ENCODE measurements at places on chromosomes 1 and 21.

- DNase-seq = no peak
Observed at GRCh38 chr1:109785446-109786111, 21.9 kb upstream of the EPS8L3 start.

- DNase-seq = no peak
Observed at GRCh38 chr1:23470282-23471070, 13.5 kb downstream of the ASAP3 start.

DNA sequence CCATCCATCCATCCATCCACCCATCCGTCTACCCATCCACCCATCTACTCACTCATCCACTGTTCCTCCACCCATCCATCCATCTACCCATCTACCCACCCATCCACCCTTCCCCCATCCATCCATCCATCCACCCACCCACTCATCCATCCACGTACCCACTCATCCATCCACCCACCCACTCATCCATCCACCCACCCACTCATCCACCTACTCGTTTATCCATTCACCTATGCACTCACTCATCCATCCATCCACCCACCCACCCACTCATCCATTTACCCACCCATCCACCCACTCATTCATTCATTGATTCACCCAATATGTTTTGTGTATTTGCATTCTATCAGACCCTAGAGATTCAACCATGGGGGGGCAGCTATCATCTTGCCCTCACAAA, 27.2 kb downstream of the TNFRSF8 start:
- no peak for DNase-seq

GRCh38 chr1:201310986-201311355, 27.7 kb downstream of the PKP1 start:
- no peak for DNase-seq

DNA sequence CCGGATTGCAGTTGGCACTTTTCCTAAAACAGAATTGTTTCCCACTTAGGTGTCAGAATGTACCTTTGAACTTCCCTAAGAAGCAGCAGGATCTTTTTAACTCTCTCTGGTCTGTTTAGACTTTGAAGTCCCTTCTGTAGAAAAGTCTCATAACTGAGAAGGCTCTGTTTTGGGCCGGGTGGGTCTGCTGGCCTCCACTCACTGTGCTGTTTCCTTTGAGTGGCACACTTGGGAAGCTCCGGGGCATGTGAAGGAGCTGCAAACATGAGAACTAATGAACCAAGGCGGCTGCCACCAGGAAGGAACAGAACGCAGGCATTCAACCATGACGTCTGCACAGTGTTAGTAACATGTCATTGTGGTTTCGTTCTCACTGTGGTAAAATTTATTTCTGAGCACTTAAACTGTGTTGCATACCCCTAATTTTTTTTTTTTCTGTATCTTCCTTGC, 19.5 kb upstream of the NCMAP start:
- DNase-seq = peak; percentile 91

DNA sequence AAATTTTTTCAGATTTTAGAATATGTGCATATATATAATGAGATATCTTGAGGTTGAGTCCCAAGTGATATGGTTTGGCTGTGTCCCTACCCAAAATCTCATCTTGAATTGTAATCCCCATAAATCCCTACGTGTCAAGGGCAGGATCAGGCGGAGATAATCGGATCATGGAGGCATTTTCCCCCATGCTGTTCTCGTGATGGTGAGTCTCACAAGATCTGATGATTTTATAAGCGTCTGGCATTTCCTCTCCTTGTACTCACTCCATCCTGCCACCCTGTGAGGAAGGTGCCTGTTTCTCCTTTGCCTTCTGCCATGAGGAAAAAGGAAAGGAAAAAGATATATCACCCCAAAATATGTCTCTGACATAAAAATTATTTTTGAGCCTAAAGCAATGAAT, 64.6 kb downstream of the TOR3A start:
- no peak for DNase-seq

DNA sequence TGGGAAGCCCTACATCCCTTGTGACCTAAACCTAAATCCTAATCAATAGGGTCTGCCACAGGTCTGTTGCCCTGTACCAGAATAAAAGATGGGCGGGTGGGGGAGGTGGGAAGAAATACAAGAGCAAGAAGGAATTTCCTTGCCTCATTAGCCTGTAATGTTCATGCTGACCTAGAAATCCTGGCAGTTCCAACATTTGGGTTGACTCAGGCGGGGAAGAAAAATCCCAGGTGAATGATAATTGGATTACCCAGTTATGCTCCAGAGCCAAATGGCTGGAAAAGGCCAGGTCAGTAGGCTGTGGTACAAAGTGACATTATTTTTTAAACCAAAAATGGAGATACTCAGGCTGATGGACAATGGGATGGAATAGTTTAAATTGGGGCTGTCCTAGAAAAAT, 27.3 kb upstream of the A3GALT2 start:
- DNase-seq = no peak

GRCh38 chr1:27136236-27136551, 18.7 kb downstream of the SLC9A1 start:
- DNase-seq = no peak

- no peak for DNase-seq
Observed at GRCh38 chr1:102032534-102032933, 35.8 kb upstream of the OLFM3 start.

GRCh38 chr1:106910798-106911197, 145.7 kb upstream of the PRMT6 start:
- no peak for DNase-seq

DNA sequence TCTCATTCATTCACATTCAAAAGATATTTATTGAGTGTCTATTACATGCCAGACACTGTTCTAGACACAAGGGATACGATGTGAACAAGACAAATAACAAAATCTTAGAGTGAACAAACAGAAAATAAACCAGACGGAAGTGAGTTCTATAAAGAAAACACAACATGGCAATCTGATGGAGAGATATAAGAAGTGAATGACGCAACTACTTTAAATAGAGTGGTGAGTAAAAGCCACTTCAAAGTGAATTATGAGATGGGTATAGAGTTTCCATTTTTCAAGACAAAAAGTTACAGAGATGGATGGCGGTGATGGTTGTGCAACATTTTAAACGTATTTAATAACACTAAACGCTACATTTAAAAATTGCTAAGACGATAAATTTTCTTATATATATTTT, 75.4 kb downstream of the CEP170 start:
- no peak for DNase-seq

GRCh38 chr1:38538834-38539233, 320.7 kb downstream of the RRAGC start:
- no peak for DNase-seq

DNA sequence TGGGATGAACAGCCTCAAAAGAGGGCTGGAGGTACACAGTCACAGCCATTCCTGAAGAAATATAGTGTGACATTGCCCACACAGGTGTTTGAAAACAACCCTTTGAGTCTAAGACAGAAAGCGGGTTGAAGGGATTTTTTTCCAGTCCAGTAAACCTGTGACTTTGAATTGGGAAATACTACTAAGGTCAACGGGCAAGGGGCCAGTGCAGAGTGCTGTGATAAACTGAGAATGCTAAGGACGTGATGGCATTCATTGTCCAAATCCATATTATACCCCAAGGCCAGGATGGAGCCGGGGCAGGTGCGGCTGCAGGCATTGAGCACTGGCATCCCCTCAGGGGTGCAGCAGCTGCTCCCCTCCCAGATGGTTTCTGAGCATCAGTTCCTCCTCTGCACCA, 36.6 kb downstream of the KIAA0040 start:
- no peak for DNase-seq

GRCh38 chr1:80154176-80154575, 1147.6 kb upstream of the ADGRL4 start:
- no peak for DNase-seq

GRCh38 chr1:229479660-229480399, 28.3 kb downstream of the NUP133 start:
- DNase-seq = no peak

- DNase-seq = no peak
Observed at GRCh38 chr21:16620786-16621320, 891.1 kb downstream of the USP25 start.

- no peak for DNase-seq
Observed at GRCh38 chr1:222331765-222332164, 216.1 kb downstream of the HHIPL2 start.

- DNase-seq = no peak
Observed at GRCh38 chr1:2529784-2530512, at the start of gene HES5. Gene HES5, minus strand, starts transcription at chr1:2530263. Its CDS starts 99 bp downstream, at chr1:2530164.

- DNase-seq = no peak
Observed at GRCh38 chr1:22379566-22379965, 72.1 kb upstream of the ZBTB40 start.

- no peak for DNase-seq
Observed at GRCh38 chr21:41497008-41497407, 10.9 kb downstream of the TMPRSS2 start.

GRCh38 chr1:31517301-31517700, 59.0 kb upstream of the TINAGL1 start:
- DNase-seq = no peak

- no peak for DNase-seq
Observed at GRCh38 chr1:208278638-208279037, 34.5 kb upstream of the PLXNA2 start.

DNA sequence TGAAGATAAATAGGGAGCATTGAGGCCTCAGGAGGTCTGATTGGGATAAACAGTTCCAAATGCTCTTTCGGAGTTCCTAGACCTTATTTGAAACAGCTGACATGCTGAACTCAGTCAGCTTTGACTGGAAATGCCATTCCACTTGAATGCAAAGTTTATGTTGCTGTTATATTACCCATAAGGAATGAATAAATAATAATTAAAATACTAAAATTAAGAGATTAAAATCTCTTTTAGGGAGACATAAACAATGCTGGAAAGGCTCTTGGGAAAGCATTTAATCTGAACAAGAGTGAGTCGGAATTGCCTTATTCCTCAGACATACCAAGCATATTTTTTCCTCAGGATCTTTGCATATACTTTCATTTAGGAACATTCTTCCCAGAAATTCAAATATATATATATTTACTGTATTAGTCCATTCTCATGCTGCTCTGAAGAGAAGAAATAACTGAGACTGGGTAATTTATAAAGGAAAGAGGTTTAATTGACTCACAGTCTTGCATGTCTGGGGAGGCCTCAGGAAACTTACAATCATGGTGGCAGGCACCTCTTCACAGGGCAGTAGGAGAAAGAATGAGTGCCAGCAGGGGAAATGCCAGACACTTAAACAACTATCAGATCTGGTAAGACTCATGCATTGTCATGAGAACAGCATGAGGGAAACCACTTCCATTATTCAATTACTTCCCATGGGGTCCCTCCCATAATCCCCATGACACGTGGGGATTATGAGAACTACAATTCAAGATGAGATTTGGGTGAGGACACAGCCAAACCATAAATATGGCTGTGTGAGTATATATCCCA, 318.2 kb upstream of the PLXNA2 start:
- DNase-seq = no peak

- DNase-seq = no peak
Observed at GRCh38 chr21:35530766-35531165, 481.7 kb upstream of the RUNX1 start.

GRCh38 chr1:90989990-90990389, 31.8 kb downstream of the ZNF644 start:
- DNase-seq = no peak

DNA sequence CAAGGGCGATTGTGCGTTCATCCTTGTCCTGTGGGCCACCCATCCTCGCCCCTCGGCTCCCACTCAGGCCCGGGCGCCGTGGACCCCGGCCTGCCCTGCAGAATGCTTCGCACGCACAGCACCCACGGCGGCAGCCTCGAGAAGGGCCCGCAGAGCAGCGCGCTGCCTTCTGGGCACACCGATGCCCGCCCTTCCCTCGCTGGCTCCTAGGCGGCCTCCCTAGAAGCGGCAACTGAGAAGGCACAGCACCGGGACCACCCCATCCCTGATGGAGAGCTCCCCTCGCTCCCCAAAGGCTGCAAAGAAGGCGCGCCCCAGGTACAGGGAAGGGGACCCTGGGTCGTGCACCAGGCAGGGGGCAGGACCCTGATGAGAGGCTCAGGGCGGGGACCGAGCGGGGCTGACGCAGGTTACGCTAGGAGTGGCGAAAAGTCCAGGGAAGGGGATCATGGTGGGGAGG, 971 bp downstream of the CAPZB start:
- DNase-seq = no peak

- no peak for DNase-seq
Observed at GRCh38 chr1:203589171-203589570, 37.5 kb upstream of the ATP2B4 start.

DNA sequence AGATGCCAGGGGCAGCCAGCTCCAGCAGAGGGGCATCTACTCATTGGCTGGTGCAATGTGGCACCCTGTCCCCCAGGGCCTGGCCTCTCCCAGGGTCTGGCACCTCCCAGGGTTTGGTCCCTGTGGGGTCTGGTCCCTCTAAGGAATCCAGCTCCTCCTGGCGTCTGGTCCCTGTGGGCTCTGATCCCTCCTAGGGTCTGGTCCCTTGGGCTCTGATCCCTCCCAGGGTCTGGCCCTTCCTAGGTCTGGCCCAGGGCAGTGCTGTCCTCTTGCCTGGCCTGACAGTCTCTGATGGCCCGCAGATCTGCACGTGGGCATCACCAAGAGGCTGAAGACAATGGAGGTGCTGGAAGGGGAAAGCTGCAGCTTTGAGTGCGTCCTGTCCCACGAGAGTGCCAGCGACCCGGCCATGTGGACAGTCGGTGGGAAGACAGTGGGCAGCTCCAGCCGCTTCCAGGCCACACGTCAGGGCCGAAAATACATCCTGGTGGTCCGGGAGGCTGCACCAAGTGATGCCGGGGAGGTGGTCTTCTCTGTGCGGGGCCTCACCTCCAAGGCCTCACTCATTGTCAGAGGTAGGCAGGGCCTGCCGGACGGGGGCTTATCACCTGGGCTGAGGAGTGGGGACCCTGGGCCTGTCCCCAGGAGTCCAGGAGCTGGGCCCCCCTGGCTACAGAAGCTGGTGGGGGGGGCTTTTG, 73.9 kb downstream of the OBSCN start:
- peak; percentile 20 for DNase-seq

DNA sequence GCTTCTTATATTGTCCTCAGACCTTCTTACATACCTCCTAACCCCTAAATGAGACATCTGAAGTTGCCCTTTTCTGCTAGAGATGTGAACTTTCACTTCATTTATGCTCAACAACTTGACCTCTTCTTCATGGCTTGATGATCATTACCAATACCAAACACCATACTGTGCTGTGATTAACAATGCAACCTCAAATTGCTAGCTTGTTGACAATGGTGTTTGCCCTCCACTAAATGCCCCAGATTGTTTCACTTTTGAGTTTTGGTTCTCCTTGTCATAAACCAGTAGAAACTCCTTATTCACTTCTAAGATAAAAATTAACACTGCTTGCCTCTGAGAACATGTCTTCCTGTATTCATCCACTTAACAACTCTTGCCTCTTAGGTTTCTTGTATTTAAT, 5.6 kb downstream of the JAK1 start:
- DNase-seq = no peak

GRCh38 chr1:41278076-41278475, 36.0 kb upstream of the SCMH1 start:
- no peak for DNase-seq

GRCh38 chr21:40254540-40255465, 387.6 kb downstream of the PCP4 start:
- no peak for DNase-seq

All from T-cell (primary cell).